T-helper 2 cell treated with Interferon-gamma antibody and Interleukin-4, amounts not matched to agents 5 μg/mL and 100 μg/mL, for 36 hours (primary cell): ENCODE measurements at places on chromosomes 2 and 18.

DNA sequence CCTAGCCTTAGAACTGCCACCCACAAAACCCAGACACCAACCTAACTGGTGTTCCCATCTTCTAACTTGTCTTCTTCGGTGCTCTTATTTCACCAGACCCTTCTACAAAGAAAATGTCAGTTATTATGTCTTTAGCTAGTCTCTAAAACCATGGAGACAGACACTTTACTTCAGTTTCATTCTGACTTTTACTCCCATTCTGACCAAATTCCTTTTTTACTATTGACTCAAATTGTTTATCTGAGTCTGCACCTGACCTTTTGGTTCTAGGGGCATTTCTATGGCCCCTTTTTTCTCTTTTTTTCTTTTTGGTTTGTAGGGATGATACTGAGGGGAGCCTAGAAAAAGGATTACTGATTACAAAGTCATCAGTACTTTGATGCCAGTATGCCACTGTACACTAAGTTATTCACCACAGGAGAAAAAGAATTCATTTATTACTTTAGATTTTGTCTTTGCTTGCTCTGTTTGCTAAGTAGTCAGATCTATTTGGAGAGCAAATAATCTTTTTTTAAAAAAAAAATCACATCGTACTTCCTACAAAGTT lies 6.8 kb upstream of the SLC1A4 start:
- DNase-seq = peak; percentile 36

- DNase-seq = no peak
Measured at GRCh38 chr18:67550872-67551520, 34.5 kb upstream of the DSEL start.

DNA sequence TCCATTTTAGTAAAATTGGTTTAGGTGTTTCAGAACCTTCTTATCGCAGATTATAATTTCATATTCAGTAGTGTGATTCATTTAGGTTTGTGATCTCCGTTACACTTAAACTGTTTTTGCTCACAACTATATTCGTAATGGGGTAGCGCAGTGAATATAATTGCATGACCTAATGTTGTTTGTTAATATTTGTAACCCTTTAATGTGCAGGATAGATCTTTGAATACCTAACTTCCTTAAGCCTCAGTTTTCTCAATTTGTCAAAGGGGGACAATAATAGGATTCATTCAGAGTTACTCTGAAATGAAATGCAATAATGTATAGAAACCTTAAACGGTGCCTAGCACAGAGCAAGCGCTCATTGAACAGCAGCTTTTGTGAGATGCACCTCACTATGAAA lies 558 bp upstream of the ZDBF2 start:
- DNase-seq = no peak

GRCh38 chr2:121450301-121450700 lies 80.4 kb upstream of the RNU4ATAC start:
- no peak for DNase-seq

- DNase-seq = no peak
Measured at GRCh38 chr18:50816419-50817166, 3.2 kb downstream of the MRO start.

DNA sequence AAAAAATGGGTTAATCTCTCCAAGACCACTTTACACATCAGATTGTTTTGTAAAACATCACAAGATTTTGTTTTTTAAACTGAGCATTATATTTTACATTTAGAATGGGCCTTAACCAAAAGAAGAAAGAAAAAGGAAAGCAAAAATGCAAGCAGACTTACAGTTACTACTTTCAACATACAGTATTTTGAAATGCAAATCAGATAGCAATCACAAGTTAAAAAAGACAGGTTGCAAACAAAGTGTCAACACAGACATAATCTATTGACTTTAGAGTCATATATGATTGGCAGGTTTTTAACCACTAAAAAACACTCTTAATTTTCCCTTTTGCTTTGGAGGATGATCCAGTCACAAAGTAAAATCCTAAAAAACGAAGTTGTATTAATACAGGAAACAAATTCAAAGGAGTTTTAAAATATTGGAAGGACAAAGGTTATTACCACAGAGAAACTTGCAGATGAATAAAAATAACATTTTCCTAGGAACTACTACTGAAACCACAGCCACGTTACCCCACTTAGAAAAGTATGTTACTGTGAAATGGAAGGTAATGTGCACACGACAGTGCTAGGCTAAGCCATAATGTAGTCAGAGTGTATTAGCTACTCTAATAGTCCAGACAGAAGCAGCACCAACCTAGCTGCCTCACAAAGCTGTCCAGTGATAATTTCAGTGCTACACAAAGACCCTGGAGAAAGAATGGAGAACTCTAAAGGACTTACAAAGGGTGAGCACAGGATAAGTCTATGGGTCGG lies 22.9 kb downstream of the DARS1 start:
- peak; percentile 28 for DNase-seq

- DNase-seq = no peak
Measured at GRCh38 chr18:43013486-43013885, 102.0 kb downstream of the RIT2 start.
